ENCODE measurements at places on chromosomes 3 and 15.

DNA sequence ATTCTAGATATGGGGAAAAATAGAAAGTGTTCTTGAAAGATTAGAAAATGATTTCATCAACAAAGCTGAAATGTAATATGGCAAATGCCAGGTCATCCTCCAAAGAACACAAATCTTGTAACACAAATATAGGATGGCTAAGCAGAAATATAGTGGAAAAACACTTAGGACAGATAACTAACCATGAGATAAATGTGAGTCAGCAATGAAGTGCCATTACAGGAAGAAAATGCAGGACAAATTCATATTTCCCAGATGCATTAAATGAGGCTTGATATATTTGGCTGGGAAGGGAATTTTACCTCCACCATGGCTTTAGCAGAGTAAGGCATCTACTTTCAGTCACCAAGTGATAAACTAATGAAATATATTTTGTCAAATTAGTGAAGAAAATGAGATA lies 92.8 kb upstream of the SEMA6D start:
- DNase-seq = no peak

DNA sequence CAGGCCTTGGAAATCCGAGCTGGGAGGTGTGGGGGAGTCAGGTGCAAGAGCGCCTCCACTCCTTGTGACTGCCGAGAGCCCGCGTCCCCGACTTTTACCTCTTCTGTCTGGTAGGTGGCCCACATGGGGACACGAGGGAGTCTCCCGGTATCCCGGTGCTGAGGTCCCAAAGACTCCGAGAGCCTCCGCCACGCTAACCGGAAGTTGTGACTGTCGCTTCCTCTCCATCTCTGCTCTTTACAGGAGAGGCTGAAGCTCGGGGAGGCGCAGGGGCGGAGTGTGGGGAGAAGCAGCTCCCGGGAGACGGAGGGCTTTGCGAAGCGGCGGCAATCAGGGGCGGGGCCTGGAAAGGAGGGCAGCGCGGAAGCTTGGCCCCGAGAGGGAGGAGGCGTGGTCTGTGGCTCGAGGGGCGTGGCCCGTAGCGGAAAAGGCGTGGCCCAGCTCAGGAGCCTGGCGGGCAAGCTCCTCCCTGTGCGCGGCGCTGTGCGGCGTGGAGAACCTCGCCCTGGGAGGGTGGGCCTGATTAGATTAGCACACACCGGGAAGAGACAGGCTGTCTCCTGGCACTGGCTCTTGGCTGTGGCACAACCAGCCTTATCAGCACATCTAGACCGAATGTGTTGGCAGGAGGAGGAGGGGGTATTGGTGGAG lies 143.9 kb downstream of the GABRB3 start:
- DNase-seq = no peak

GRCh38 chr3:55242921-55243320 lies 244.2 kb downstream of the WNT5A start:
- no peak for DNase-seq

GRCh38 chr3:38543586-38543985 lies 47.4 kb downstream of the EXOG start:
- DNase-seq = no peak

GRCh38 chr3:17554078-17554477 lies 188.4 kb downstream of the TBC1D5 start:
- DNase-seq = no peak

GRCh38 chr15:62752657-62753517 lies 289.7 kb upstream of the TPM1 start:
- no peak for DNase-seq

- no peak for DNase-seq
These were observed 41.7 kb downstream of the SNX4 start for GRCh38 chr3:125478326-125478725.

Data from activated T-cell treated with anti-CD3 and anti-CD28 coated beads, Interleukin-2, amount 50 U/mL, for 4 hours (primary cell).